ENCODE measurements at places on chromosomes 11 and 22.
A peak's percentile ranks its signal among the peaks of the same experiment; 100 is the strongest.

GRCh38 chr11:102573851-102574250 lies 43.3 kb upstream of the MMP7 start:
- DNase-seq: no peak

DNA sequence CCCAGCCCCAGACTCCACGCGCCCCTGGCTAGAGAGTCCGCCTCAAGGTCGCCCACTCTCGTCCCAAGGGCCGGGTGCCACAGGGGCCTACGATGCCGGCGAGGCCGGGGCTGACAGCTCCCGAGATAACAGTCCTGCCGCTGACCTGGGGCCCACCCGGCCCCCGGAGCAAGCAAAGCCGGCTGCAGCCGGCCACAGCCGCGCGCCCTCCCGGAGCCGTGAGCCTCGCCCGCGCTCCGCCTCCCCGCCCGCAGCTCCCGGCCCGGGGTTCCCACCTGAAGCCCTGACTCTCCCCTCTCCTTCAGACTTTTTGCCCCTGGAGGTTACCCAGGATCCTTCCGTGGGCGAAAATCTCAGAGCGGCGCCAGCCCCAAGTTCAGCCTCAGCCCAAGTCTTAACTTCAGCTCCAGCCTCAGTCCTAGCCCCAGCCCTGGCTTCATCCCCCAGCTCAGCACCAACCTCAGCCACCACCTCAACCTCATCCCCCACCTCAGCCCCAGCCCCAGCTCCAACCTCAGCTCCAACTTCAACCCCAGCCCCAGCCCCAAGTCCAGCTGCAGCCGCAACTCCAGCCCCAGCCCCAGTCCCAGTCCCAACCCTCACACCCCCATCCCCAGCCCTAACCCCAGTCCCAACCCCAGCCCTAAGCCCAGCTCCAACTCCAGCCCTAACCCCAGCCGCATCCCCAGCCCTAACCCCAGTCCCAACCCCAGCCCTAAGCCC lies 1.7 kb downstream of the KLHDC7B start:
- no peak for DNase-seq

DNA sequence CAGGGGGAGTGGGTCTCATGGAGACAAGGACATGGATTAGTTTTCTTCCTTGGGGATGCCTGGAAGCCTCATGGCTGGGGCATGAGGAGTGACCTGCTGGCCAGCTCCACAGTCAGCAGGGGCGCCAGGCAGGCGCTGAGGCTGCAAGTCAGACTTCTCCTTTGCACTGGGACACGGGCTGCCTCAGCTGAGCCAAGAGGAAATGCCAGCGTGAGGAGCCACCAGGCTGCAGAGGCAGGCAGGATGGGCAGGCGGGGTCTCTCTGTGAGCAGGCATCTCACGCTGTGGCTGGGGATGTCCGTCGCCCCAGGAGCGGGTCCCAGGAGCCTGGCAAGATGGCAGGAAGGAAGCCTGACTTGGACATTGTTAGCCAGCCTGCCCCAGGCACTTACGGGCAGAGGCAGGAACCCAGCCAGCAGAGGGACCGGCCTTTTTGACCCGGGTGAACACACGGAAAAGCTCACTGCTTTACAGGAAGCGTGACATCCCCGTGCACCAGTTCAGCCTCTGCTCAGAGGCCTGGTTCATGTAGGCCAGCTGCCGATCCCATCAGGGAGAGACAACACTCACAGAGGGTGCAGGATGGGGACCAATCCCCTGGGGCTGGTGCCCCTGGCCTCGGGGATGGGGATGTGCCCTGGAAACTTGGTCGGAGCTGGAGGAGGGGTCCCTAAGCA lies 10.2 kb downstream of the GNB1L start:
- no peak for DNase-seq

GRCh38 chr22:34414467-34415440 lies 494.5 kb upstream of the LARGE1 start:
- DNase-seq: no peak

GRCh38 chr11:68767672-68768071 lies 16.4 kb upstream of the TESMIN start:
- no peak for DNase-seq

GRCh38 chr22:45693835-45694234 lies 22.2 kb downstream of the ATXN10 start:
- DNase-seq: no peak

GRCh38 chr11:13602844-13603243 lies 65.6 kb upstream of the FAR1 start:
- DNase-seq: no peak

DNA sequence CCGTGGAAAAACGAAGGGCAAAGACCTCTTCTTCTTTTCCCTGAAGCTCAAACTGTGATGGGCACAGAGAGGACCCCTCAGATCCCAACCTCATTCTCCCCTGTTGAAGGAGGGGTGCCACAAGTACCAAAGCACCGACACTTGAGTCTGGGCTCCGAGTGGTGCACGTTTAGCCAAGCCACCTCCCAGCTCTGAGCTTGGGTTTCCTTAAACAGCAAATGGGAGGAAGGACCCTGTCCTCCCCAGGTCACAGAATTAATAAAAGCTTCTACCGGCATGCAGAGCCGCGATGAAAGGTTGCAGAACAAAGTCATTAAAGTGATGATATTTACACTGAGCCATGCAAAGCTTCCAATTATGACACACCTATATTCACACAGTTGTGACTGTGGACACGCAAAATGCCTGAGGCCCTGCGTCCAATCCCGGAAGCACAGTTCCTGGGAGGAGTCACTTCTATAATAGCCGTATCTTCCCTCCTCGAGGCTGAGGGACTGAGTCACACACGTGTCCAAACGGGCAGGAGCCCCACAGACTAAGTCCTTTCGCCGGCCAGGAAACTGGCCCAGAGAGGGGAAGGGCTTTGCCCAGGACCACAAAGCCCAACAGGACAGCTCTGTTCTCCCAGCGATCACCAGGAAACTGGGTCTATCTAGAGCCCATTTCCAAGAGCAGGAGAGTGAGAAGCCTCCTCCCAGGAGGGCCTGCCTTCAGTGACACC lies 922 bp upstream of the CSNK1E start:
- peak; percentile 13 for DNase-seq

- no peak for DNase-seq
Measured at GRCh38 chr11:1964348-1964747, 17.2 kb downstream of the MRPL23 start.

- no peak for DNase-seq
Measured at GRCh38 chr11:116107229-116107628, 603.0 kb upstream of the CADM1 start.

DNA sequence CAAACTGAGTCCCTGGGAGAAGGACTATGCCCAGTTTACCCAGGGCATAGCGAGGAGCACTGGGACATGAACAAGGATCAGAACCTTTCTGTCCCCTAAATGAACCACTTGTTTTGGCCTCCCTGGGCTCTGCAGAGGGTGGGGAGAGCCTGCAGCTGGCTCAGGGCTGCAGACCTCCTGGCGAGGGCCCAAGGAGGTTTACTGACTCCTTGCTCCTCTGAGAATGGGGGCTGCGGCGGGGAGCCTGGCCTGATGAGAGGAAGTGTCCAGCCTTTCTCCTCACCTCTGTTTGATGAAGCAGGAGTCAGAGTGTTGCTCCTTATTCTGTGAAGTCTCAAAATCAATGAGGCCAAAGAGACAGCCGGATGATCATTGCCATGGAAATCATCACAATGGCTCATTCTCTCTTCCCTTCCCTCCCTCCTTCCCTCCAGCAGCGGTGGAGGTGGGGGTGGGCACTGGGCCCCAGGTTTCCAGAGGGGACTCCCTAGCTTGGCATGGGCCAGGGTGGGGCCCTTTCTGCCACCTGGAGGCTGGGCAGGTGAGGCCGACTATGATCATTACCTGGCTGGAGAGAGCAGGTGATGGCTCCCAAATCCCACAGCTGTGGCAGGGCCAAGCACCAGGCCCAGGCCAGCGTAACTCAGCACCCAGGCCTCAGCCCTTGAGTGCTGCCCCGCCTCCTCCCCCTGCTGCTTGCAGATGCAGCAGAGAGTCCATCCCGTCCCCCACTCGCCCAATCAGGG lies 169.7 kb downstream of the CEP164 start:
- DNase-seq: no peak

GRCh38 chr11:115300660-115301428 lies 203.4 kb downstream of the CADM1 start:
- no peak for DNase-seq

GRCh38 chr11:115919341-115920091 lies 415.3 kb upstream of the CADM1 start:
- no peak for DNase-seq

DNA sequence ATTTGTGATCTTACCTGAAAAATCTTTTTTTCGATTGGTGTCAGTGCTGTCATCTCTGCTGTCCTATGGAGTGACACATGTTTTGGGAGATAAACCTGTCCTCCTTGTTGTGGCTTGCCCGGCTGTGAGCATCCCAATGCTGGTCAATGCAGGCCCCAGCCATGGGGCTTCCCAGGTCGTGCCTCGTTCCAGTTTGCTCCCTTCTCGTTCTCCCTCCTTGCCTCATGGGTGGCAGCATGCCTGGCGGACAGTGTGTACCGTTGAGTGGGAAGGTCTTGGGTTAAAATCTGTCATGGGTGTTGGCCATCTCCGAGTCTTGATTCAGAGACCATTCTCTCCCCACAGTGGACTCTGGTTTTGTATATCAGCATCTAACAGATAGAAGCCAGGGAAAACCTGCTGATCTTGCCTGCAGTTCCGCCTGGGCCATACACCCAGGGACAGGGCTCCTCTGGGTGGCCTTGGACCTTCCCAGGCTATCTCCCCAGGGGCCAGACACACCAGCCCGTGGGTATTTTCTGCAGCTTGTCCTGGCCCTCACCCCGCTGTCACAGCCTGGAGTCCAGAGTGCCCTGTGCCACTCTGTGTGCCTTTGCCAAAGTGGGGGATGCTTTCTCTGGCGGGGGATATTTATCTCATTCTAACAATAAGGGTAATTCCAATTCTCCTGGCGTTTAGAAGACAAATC lies 208.1 kb downstream of the TBC1D22A start:
- no peak for DNase-seq

DNA sequence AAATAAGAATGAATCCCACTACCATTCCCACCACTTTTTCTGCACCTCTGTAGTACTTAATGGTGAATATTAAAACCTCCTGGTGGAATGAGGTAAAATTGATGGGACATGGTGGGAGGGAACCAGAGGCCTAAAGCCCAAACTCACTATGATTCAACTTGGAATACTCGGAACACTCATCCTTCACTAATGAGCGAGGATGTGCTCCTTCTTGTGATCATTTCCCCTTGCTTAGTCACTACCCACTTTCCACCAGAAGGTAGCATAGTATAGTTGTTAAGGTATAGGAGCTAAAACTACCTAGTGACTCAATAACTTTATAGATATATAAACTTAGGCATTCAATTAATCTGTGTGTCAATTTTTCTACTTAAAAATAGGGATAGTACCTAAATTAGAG lies 728.9 kb downstream of the OPCML start:
- no peak for DNase-seq

DNA sequence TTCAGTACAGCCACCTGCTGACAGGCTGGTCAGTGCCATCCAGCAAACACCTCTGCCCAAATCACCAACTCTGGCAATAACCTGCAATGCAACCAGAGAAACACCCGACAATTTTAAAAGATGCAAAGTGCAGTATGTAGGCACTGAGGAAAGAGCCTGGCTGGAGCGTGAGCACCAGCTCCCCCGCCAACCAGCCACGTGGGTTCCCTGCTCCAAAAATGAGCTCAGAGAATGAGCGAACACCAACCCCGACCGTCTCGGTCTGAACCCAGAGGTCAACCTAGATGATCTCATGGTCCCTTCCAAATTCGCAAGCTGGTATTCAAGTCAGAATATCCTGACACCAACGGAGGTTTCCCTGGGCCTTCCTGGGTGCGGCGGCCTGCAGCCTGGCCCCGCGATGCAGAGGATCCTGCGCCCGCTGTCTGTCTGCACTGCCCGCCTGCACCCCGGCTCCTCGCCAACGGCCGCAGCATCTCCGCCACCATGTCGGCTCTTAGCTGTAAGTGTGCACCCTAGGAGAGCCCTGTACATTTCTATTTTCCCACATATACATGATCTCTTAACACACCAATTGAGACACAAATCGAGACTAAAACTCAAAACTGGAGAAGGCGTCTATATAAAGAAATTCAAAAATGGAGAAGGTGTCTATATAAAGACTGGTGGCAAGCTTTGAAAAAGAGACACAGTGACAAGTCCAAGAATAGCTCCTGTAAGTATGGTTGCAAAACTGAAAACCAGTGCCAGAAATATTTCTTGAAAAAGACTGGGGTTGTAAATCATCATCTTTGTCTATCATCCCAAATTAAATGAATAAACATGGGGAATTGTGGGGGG lies 22.8 kb downstream of the TMEM184B start:
- no peak for DNase-seq

- DNase-seq: no peak
Measured at GRCh38 chr11:11345099-11345498, 8.0 kb downstream of the CSNK2A3 start.

- no peak for DNase-seq
Measured at GRCh38 chr22:32579529-32580220, 105.1 kb downstream of the FBXO7 start.

- no peak for DNase-seq
Measured at GRCh38 chr11:86172894-86173293, 71.7 kb upstream of the EED start.

GRCh38 chr22:20948450-20948849 lies 18.6 kb upstream of the AIFM3 start:
- no peak for DNase-seq

- DNase-seq: no peak
Measured at GRCh38 chr11:93840981-93841380, 9.4 kb downstream of the VSTM5 start.

GRCh38 chr11:129364143-129364654 lies 11.4 kb upstream of the BARX2 start:
- no peak for DNase-seq

DNA sequence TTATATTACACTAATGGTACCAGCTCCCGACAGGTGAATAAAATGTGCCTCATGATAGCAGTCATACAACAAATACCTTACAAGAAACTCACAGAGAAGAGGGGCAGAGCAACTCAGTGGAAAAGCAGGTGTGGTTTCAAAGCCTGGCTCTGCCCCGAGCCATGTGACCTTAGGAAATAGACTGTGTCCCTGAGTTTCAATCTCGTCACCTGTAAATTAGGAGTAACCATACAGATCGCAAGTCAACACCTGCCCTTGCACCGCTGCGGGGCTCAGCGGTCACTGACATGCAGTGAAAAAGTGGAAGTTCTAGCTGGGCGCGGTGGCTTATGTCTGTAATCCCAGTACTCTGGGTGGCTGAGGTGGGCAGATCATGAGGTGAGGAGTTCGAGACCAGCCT lies 11.9 kb upstream of the MRTFA start:
- DNase-seq: no peak

GRCh38 chr11:33622806-33623205 lies 77.8 kb downstream of the C11orf91 start:
- DNase-seq: no peak

GRCh38 chr22:29199702-29200400 lies 5.8 kb upstream of the EMID1 start:
- DNase-seq: no peak

- no peak for DNase-seq
Measured at GRCh38 chr11:86741839-86742805, 58.2 kb upstream of the PRSS23 start.

DNA sequence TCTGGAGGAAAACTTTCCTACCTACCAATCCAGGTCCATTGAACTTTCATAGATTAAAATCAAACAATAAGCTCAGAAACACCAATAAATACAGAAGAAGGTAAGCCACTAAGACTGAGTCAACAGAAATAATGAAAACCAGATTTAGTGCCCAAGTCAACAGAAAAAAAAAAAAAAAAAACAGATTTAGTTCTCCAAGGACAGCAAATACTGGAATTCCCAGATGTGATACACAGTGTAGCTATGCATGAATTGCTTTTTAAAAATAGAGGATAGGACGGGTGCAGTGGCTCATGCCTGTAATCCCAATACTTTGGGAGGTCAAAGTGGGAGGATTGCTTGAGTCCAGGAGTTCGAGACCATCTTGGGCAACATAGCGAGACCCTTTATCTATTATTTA lies 15.7 kb downstream of the DMC1 start:
- no peak for DNase-seq

GRCh38 chr11:113952588-113952987 lies 22.3 kb upstream of the HTR3A start:
- no peak for DNase-seq
